ENCODE measurements at places on chromosomes 6 and 20.

DNA sequence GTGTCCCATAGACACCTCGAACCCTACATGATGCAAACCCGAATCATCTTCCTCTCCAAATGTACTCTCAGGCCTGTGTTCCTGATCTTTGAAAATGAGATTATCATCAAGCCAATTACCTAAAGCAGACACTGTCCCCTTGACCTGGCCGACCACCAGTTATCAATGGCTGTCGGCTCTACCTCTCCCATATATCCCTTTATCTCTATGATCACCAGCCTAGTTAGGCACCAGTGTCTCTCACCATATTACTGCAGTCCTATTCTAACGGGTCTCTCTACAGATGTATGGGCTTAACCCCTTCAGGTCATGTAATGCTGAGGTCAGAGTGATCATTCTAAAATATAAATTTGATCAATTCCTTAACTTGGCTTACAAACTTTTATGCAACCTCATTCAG, 234.9 kb upstream of the MARCKS start:
- no peak for DNase-seq

GRCh38 chr20:51812861-51813260, 10.5 kb upstream of the SALL4 start:
- no peak for DNase-seq

DNA sequence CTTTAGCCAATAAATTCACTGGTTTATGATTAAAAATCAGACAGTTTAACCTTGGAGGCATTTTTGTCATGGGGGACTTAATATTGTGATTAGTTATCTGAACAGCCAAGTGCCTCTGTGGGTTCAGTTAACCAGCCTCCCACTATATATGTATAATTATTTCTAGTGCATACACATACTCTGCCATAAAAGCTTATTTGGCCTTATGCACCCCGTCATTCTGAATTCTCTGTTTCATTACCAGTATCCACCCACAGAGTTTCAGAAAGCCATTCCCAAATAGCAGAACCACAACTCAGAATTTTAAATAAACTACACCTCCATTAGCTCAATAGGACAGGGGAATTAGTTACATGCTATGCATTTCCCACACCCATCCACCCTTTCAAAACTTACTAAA, 279.7 kb downstream of the ZFAND3 start:
- no peak for DNase-seq

GRCh38 chr6:168417679-168418557, 23.1 kb upstream of the SMOC2 start:
- no peak for DNase-seq

- no peak for DNase-seq
These were observed 48.7 kb upstream of the SRSF6 start for GRCh38 chr20:43408848-43409576.

Data from head of caudate nucleus (tissue), 42 donors.